ENCODE measurements at places on chromosomes 4 and X.

DNA sequence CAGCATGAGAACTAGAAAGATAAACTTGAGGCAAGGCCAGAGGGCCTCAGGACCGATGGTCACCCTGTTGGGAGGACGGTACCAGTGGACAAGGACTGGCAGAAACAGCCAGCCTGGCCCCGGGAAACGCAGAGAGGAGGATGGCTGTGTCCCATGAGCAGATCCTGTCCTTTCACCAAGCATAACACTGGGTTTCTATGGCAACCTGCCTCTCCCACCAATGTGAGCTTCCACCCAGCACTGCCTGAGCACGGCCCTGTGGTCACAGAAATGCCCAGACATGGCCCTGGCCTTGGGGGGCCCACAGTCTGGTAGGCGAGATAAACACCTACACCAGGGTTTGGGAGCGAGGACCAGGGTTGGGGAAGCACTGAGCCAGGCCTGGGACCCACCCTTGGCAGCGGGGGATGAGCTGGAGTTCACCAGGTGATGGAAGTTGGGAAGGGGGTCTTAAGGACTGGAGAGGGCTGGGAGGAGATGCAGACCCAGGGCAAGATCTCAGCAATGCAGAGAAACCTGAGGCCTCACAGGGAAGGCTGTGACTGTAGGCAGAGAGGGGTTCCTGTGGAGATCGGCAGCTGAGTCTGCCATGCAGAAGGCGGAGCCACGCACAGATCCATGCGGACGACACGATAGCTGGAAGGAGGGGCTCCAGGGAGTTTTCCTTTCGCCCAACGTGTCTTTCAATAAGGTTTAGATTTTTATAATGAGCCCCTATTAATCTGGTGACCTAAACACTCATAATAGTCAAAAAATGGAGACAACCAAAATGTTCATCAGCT is 32.7 kb upstream of the CRMP1 start:
- DNase-seq = no peak

DNA sequence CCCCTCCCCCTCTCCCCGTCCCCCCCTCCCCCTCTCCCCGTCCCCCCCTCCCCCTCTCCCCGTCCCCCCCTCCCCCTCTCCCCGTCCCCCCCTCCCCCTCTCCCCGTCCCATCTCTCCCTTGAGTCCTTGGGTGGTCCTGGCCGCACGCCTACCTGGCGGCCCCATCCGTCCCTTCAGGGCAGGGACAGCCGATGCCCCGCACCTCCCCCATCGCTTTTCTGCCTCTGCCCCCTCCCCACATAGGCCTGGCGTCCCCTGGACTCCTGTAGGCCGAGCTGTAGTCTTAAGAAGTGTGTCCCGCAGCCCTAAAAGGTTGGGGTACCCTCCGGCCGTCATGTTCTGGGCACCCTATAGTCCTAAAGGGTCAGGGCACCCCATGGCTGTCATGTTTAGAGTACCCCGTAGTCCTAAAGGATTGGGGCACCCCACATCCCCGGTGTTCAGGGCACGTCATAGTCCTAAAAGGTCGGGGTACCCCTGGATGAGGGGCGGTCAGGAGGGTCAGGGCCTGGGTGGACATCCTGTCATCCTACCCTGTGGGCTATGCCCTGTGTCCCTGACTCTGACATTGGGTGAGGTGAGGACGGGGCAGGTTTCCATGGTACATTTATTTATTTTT is 10.8 kb upstream of the GTPBP6 start:
- no peak for DNase-seq

DNA sequence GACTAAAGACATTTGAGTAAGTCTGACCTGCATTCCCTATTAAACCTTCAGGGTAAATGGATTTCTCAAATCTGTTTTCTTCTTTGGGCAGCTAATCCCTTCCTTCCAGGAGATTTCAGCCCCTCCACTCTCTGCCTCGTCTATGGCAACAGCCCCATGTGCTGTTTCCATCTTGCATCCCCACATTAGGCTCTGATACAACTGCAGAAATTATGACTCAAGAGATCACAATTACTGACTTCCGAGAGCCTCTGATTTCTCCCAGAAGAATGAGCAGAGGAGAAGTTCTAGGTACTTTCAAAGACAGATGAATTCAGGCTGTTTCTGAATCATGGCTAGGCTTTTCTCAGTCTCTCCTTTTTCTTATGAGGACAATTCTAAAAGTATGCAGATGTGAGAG is 38.7 kb downstream of the RAI2 start:
- no peak for DNase-seq

DNA sequence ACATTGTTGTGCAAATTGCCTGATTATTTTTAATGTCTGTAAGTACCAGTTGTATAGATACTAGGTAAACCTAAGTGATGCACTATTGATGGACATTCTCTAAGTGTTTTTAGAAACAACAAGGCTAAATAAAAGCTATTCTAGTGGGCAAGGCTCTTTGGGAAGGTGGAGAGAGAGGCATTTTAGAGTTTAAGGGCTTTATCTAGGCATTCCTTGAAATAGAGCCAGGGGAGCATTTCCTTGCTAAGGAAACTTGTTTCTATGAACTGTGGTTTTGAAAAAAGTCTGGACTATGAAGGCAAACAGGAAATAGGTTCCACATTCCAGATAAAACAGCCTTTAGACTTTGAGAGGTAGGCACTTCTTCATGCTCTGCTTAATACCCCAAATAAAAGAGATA is 23.8 kb downstream of the BMX start:
- no peak for DNase-seq

DNA sequence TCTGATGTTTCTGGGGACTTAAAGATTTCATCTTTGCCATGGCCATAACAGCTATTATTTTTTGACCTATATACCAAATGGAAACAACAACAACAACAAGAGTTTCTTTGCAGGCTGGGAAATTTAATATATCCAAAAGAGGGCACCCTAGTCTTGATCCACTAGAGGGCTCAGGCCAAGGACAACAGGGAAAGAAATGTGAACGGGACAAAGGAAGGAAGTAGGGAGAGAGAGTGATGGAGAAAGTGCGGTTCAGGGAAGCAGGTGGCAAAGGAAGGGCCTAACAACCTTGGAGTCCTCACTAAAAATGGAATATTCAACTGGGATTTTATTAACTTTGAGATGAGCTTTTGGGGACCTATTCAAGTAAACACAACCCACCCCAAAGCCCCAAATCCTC is 67.8 kb upstream of the SCML1 start:
- no peak for DNase-seq

DNA sequence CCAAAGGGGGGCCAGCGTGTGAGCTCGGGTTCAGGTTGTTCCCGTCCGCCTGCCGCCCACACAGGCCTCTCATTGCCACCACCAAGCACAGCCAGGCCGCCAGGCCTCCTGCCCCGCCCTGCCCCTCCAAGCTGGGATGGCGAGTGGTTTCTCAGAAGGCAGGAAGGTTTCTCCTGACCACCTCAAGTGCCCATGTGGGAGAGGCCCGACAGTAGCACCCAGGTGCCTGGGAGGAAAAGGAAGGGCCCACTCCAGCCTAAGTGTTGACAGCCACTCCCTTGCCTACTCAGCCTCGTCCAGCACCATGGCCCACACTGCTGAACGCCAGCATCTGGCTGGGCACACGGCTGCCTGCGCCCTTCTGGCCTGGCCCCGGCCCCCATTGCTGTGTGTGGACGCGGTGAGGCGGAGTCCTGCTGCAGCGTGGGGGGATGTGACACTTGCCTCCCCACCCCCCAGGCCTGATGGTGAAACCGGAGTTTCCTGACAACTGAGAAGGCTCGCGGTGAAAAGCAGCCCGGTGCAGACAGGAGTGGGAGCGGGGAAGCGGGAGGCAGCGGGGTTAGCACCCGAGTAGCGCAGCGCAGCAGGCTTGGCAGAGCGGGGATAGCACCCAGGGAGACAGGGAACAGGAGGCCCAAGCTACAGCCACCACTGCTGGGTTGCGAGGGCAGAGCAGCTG is 19.2 kb downstream of the FLNA start:
- DNase-seq = no peak

DNA sequence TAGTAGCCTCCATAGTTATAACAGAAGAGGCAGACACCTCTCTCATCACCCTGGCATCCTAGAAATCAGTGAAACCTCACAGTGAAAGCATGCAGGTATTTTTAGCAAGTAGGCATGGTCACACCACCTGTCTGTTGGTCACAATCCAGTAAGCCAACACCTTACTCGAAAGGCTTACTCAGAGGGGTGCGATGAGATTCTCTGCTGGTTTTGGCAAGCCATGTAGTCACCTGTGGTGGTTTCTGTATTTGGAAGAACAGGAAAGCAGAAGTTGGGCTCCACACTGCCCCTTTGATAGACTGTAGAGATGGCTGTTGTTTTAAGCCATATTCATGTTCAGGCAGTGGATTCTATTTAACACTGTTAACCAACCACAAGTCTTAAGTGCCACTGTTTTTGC is 134.7 kb downstream of the DCLK2 start:
- DNase-seq = no peak

DNA sequence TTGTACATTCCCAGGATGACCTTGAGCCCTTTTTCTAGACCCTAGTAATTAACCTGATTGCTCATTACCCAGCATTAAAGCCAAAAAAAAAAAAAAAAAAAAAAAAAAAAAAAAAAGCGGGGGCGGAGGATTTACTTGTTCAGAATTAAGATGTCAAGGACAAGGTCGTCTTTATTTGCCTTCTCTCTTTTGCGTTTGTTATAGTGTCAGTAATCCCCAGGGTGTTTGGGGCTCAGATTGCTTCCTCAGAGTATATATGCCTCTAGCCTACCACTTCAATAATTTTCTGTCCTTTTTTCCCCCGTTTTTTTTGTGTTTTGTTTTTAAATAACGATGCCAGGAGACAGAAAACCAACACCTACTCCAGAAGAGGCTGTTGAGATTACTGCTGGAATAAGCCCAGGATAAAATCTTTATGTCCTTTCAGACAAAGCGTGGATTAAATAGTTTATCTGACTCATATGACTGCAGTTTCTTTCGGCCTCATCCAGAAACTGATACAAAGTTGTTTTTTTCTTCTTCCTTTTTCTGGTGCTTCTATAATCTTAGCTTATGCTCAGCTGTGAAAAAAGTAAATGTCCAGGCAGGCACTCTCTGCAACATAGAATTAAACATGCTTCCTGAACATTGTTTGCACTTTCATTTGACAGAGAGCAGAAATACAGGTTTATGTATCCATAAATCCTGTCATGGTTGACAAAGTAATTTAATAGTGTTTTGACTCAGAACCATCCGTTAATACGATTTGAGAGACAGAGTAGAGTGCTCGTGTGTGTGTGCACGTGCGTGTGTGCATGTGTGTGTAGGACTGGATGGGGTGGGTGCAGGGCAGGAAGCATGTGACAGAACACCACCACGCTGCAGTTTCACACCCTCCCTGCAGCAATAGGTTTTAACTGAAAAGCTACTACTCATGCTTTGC is 138.6 kb downstream of the AFF1 start:
- peak; percentile 19 for DNase-seq

GRCh38 chr4:2059726-2060602 is 837 bp downstream of the NAT8L start:
- DNase-seq = no peak

DNA sequence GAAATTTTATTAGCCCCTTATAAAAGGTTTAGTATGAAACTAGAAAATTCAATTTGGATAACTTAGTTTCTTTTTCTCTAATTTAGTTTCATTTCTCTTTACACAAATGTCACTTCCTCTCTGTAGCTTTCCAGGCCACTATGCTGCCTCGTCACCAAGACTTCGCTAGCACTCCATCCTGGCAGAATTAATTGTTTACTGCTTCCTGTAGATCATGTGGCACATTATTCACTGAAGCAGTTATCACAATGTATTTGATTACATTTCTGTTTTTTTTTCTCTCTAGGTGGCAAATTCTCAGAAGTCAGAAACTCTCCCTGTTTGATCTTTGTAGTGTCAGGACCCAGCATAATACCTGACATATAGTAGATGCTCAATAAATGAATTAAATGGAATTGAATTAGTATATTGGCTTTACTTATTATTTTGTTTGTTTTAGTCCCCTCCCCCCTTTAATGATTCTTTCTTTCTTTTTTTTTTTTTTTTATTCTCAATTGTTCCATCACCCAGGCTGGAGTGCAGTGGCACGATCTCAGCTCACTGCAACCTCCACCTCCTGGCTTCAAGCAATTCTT is 9.3 kb upstream of the SAT1 start:
- peak; percentile 35 for DNase-seq

Data from activated CD8-positive, alpha-beta memory T cell treated with anti-CD3 and anti-CD28 coated beads for 4 hours (primary cell).